ENCODE measurements at places on chromosomes 2 and 18.

DNA sequence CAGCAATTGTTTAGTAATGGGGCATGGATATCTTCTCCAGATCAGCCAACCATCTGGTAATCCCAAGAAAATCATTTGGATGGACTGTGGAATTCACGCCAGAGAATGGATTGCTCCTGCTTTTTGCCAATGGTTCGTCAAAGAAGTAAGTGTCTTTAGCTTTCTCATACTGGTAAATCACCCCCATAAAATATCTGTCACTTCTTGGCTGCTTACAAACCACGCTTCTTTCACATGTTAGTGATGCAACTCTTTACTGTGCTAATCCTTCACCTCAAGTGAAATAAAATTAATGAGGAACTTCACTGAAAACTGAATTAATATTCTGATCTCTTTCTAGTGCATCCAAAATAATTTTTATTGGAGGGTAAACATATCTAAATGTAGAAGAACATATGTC is 18.9 kb downstream of the CPO start:
- DNase-seq: no peak

DNA sequence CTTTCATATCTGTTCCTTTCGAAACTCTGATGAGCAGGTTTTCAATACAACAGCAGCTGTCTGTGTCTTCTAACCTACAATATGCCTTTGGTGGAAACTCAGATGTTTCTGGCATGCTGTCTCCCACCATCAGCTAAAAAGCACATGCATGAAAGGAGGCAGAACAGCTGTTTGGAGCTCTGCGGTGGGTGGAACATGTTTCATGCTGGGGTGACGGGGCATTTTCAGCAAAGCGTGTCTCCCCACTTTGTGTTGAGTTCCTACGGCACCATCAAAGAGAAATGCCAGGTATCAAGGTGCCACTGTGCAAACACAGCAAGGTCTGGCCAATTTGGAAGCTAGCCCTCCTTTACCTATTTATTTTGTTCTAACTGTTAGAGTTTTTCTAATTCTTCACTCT is 290.1 kb downstream of the CLIP4 start:
- no peak for DNase-seq

DNA sequence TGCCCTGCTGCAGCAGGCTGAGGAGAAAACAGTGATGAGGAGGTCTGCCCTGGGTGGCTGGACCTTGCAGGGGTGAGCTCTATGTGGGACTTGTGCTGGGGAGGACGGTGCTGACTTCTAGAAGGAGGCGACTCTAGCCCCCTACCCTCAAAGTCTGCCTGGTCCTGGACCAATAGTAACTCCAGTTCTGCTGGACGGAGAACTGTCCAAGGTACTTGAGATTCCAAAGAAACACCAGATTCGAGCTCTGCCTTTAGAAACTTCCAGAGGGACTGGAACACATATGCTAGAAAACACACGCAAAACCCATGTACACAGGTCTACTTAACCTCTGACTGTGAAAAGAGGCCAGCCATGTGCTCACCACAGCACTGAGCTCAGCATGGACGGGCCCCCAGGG is 260.6 kb downstream of the TWIST2 start:
- DNase-seq: no peak

DNA sequence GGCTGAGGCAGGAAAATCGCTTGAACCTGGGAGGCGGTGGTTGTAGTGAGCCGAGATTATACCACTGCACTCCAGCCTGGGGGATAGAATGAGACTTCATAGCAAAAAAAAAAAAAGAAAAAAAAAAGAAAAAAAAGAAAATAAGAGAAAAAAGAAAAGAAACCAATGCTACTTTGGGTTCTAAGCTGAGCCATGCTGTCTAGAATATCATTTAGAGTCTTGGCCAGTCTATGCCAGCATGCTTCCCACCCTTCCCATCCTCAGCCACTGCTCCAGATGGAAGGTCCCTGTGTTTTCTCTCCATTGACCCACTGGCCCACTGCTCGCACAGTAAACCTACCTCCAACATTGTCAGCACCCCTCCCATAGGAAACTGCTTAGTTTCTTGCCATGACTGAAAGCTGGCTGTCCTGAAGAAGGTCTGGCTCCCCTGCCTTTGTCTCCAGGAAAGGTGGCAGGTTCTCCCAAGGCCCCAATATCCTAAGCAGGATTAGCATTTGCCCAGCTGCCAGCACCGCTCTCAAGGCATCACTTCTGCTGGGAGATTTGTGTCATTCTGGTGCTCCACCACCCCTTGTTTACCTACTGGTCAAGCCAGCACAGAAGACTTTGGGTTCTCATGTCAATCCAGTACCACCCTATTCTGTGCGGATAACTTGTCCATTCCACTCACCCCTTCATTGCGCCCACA is 47.3 kb upstream of the PAPOLG start:
- no peak for DNase-seq

GRCh38 chr2:119476301-119477112 is 44.9 kb downstream of the TMEM37 start:
- no peak for DNase-seq

- DNase-seq: no peak
Measured at GRCh38 chr2:160501370-160501769, 7.8 kb upstream of the RBMS1 start.

- no peak for DNase-seq
Measured at GRCh38 chr2:168035458-168035857, 211.9 kb downstream of the STK39 start.

- no peak for DNase-seq
Measured at GRCh38 chr18:37408676-37409265, 156.8 kb downstream of the CELF4 start.

DNA sequence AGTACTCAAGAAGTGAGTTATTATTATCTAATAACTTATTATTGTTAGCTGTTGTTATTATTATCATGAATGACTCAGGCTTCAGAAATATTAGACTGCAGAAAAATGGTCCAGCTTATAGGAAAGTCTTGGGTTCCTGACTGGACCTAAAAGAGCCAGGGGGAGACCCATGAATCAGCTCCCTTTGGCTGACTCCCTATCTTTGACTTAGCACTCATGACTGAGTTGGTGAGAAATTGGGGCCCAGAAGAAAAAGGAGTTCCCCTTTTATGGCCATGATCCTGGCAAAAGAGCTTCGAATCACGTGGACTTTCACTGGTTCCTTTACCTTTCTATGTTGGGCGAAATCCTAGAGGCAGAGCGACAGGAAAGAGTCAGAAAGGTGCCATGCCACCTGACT is 145.8 kb downstream of the MYO3B start:
- no peak for DNase-seq

DNA sequence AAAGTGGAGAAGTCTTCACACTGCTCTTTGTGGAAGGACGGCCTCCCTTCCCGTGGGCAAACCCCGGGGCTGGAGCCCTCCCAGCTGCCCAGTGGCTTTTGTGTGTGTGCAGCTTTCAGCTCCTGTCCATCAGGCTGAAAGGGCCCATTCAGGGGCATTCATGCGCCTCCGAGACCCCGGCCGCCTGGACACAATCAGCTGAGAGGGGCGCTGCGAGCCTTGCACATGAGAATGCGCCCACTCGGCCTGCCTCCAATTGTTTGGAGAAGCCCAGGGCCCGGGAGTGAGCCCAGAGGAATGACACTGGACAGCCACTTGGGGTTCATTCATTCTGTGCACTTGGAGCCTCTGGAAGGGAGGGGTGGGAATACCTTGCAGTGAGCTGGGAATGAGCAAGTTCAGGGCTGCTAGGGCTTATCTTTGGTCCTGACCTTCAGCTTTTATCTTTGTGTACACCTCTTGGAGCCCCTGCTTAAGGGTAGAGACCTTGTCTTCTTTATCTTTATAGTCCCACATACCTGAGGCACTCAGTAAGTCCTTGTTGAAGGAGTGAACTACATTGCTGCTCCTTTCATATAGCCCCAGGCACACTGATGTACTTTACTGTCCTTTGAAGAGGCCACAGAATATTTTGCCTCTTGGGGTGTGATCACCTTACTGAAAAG is 56.5 kb downstream of the TCF7L1 start:
- DNase-seq: no peak

DNA sequence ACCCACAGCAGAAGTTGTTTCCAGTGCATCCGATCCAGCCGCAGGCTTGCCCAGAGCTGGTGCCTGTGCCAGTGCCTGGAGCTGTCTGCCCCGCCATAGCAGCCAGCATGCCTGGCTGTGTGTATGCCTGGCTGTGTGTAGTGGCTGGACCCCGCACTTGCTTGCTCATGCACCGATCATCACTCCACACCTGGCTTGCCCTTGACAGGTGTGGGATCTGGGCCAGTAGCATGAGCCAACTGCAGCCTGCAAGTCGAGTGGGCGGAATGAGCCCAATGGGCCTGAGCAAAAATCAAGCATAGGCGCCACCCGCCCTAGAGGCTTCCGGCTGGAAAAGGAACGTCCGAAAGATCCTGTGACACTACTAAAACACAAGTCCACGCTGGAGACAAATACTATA is 74.5 kb downstream of the EPB41L3 start:
- no peak for DNase-seq

- DNase-seq: no peak
Measured at GRCh38 chr2:68837861-68838341, 33.3 kb downstream of the BMP10 start.

GRCh38 chr2:47264143-47264542 is 109.0 kb upstream of the STPG4 start:
- no peak for DNase-seq

- DNase-seq: no peak
Measured at GRCh38 chr2:54081574-54081973, 33.8 kb upstream of the ACYP2 start.

DNA sequence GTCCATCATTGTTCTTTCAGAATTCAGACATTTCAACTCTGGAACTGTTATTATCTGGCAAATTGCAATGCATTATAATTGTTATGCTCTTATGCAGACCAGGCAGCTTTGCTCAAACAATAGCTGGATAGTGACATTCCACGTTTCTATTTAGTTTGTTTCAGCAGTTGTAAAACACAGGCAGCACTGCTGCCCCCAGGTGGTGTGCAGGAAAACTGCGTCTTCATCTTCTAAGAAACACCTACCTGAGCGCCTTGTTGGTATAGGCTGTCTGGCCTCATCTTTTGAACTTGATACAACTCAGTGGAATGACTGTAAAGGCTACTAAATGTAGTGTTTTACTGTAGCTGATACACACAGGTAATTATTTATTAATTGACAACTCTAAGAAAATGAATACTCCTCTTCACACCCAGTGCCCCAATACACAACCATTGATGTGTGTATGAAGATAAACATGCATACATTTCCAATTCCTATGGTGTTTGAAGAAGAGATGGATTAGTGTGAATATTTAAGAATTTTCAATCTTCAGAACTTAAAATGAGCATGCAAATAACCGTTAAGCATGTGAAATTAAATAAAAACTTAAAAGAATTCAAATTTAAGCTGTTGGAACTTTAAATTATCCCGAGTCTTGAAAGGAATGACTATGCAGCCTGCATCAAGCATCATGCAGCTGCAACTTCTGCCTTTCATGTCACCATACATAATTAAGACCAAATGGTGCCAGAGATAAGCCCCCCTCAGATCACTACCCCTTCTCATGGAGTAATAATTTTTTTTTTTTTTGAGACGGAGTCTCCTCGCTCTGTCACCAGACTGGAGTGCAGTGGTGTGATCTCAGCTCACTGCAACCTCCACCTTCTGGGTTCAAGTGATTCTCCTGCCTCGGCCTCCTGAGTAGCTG is 85.6 kb downstream of the CD8B2 start:
- DNase-seq: peak; percentile 1

GRCh38 chr2:232260075-232260474 is 118.5 kb upstream of the ALPP start:
- DNase-seq: no peak

GRCh38 chr2:22521620-22522019 is 863.4 kb upstream of the KLHL29 start:
- DNase-seq: no peak

GRCh38 chr2:72001937-72002690 is 145.5 kb downstream of the CYP26B1 start:
- DNase-seq: no peak

DNA sequence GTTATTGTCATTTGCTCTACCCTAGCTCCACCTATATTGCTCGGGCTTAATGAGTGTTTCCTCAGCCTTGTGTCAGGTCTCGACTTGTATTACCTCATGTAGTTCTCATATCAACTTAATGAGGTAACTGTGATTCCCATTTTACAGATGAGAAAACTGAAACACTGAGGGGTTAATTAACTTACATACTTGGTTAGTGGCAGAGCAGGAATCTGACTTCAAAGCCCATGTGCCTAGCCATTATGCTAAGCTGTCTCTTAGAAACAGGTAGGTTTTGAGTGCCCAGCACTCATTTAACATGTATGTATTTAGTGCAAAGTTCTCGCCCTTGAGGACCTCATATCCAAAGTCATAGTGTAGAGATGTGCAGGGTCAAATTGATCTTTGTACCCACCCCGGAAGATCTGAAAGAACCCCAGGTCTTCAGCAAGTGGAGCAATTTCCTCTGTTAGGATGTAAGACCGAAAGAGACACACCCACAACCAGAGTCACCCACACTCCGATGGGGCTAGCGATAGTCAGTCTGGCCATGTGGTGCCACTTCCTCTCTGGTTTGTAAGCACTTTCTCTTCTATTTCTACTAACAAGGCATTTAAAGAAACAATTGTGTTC is 121.0 kb upstream of the SLC39A10 start:
- DNase-seq: peak; percentile 48

DNA sequence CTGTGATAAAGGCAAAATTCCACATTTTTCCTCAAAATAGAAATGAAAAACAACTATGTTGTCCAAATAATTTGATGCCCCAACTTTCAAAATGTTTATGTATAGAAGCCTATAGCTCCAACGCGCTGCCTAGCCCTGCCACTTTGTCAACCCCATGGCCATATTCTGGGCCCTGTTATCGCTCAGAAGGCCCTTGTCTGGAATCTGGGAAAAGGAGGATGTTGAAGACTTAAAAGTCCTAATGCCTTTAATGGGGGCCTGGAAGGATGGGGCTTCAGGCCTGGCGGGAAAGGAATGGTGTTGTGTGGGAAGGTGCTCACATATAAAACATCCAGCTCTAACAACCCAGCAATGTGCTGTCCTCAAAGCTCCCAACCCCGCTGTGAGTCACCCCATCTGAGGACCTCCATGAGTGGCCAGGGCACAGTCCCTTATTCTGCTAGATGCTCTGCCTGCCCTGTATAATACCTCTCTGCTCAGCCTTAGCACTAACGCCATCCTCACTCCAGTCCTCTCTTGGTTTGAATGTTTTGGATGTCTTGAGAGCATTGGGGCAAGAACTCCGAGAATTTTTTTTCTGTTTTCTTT is 86.0 kb downstream of the ACSL3 start:
- DNase-seq: no peak

DNA sequence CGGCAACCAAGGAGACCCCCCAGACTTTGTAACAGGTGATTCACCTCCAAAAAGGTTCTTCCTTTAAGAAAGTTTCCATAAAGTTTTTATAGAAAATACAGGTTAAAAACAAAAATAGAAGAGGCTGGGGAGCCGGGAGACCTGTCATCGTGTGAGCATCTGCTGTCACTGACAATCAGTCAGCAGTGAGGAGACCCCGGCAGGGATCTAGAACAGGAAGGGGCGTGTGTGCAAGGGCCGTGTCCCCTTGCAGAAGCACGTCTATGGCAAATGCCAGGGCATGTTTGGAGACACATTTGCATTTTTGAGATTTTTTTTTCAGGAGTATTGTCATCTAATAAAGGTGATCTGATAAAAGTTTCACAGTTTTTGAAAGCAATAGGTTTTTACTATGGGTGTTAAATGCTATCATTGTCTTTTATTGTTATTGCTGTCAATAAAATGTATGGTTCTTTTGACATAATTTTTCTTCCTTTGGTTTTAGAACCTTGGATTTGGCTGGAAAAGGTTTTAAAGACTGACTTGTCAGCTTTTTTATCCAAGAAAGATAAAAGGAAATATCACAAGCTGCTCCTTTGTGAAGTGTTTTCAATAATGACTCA is 52.1 kb downstream of the MTCL1 start:
- DNase-seq: no peak

GRCh38 chr2:180846756-180847472 is 133.5 kb upstream of the UBE2E3 start:
- DNase-seq: no peak
